ENCODE measurements at places on chromosomes 4 and X. TPM values are rescaled to one million over a fixed set of nuclear protein-coding genes. Genes with fewer than 3 reads are reported as not detected.

DNA sequence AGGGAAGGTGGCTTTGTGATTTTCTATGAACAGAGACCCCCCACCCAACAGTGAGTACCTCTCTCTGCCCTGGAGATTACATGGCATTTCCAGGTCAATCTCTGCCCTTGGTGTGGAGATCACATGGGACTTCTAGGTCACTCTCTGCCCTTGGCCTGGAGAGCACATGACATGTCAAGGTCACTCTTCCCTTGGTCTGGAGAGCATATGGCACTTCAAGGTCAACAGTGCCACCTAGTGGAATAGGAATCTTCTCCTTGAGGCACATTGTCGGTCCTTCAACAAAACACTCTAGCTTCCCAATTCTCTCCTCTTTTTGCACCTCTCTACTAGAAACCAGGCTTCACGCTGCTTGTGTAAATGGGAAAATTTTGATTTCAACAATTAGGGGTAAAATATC, 66.2 kb upstream of the TACR3 start:
- no peak for DNase-seq

DNA sequence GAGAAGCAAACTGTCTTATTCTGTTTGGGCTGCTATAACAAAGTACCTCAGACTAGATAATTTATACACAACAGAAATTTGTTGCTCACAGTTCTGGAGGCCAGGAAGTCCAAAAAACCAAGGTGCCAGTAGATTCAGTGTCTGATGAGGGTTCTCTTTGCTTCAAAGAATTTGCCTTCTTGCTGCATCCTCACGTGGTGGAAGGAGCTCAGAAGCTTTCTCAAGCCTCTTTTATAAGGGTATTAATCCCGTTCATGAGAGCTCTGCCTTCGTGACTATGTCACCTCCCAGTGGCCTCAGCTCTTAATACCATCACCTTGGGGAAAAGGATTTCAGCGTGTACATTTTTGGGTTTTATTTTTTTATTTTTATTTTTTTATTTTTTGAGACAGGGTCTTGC, 20.1 kb downstream of the CA5B start:
- no peak for DNase-seq

DNA sequence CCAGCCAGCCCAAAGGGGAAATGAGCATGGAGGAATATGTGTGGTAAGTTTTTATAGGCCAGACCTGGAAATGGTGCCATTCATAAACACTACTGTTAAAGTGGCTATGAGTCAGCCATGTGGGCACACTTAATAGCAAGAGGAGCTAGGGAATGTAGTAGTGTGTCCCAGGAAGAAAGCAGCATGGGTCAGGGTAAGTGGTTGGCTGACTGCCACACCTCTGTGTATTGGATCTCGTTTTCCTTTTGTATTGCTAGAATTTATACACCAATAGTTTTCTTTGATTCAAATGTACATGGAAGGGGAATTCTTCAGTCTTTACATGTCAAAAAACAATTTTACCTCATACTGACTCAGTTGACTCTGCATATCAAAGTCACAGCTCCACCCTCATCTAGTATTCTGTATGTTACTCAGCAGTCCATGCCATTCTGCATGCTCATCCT, 22.9 kb upstream of the SGMS2 start:
- no peak for DNase-seq

DNA sequence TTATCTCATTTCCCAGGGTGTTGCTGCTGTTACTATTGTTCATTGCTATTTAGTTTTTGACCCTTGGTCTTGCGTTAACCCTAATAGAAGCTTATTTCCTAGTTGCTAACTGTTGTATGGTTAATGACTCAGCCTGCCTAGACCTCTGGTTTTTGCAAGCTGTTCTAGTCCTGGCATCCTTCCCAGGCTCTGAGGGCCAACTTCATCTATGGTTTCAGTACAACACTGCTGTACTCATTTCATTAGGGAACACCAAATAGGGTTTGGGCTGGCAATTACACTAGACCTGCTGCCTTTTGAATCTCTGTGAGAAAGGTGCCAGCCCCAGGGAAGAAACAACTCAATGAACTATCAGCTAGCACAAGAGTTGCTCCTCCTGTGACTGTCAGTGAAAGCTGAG, 59.6 kb downstream of the DCX start:
- peak; percentile 27 for DNase-seq

DNA sequence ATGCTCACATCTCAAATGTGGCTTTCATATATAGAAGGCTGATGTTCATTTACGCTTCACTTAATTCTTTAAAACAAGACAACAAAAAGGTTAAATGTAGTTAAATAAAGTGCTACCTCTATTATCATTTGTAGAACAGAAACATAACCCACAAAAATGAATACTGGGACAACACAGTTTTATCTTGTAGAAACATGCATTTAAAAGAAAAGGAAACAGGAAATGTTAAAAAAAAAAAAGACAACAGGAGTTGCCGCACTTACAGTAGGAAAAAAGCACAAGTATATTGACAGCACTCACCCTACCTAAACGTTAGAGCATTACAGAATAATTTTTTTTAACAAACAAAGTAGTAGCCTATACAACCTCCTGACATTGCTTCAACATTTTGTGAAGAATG, 4.8 kb downstream of the THOC2 start:
- DNase-seq = no peak

- DNase-seq = no peak
These were observed 40.9 kb downstream of the HMX1 start for GRCh38 chr4:8830611-8831200.

GRCh38 chrX:69000877-69001276, 164.4 kb downstream of the PJA1 start:
- DNase-seq = no peak

GRCh38 chr4:118753685-118754084, 68.5 kb downstream of the METTL14 start:
- DNase-seq = no peak

DNA sequence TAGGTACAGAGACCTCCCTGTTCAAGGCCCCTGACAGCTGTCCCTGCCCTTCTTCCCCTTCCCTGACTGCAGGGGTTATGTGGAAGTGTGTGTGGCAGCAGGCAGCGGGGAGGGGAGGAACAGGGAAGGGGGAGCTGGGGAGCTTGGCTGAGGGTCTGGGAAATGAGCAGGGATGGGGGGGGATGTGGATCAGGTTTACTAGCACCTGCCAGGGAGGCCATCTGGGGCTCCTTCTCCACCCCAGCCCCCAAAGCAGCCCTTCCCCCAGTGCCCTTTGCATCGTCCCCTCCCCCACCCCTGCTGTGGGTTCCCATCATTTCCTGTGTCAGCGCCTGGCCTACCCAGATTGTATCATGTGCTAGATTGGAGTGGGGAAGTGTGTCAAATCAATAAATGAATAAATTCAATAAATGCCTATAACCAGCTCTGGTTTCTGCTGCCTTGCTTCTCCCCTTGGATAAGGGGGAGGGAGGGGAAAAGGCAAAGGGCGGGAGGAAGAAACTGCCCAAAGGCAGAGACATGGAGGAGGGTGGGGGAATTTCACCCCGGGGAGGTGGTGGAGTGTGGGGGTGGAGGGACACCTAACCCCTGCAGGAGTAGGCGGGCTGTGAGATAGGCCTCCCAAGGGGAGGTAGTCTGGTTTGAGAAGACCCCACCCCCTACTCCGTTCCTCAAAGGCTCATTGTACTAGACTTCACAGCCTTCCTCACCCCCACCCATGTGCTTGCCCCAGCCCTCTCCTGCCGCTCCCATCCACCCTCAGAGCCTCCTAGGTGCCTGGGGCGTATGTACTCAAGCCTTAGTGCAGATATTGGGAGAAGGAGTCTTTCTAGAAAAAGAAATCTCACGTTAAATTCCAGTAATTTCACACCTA, 3.2 kb downstream of the CXorf65 start:
- no peak for DNase-seq

DNA sequence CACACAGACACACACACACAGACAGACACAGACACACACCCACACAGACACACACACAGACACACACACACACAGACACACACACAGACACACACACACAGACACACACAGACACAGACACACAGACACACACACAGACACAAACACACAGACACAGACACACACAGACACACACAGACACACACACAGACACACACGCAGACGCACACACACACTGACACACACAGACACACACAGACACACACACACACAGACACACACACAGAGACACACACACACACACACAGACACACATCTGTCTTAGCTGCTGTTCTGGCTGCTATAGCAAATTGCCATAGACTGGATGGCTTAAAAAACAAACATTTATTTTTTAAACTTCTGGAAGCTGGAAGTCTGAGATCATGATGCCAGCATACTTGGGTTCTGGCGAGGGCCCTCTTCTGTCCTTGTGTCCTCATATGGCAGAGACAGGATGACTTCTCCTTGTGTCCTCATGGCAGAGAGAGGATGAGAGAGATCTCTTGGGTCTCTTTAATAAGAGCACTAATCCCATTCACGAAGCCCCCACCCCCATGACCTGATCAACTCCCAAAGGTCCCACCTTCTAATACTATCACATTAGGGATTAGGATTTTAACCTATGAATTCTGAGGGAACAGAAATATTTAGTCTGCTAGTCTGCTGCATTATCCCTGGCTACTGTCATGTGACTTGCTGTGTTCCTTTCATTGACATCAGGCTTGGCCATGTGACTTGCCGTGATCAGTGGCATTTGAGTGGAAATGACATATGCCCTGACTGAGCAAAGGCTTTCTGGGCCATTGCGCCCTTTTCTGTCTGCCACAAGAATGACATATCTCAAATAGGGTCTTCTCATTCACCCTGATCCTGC, 32.7 kb upstream of the RASGEF1B start:
- no peak for DNase-seq

DNA sequence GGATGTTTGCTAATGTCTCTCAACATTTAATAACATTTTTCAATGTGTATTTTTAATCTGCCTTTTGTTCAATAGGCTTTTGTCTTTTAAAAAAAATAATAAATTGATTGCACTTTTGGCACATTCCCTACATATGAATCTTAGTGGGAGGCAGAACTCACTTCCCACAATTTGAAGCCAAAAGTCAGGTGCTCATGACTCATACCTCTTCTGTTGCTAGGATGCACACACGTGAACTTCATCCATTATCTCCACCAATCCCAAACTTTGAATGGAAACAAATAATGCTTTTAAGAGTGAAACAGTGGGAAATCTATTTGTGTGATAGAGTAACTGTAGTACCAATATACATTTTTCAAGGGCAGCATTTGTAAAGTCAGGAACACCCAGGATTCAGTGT, 260.5 kb downstream of the IQCM start:
- no peak for DNase-seq

- no peak for DNase-seq
These were observed 290.6 kb upstream of the GRID2 start for GRCh38 chr4:92012899-92013867.

- DNase-seq = no peak
These were observed 101.0 kb upstream of the HS3ST1 start for GRCh38 chr4:11529625-11530201.

DNA sequence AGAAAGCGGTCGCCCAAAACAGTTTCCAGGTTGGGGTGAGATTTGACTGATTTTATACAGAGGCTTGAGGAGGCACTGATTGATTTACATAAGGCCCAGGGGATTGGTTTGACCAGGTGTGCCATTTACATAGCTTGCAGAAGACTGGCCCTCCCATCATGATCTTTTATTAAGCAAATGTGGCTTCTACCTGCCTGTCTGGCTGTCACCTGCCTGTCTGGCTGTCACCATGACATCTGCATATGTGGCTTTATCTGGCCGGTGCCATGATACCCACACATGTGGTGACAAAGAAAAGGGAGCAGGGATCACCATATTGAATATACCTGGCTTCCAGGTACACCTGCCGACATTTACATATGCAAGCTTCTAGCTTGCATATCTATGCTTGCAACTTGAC, 17.0 kb upstream of the CDS1 start:
- DNase-seq = no peak

- no peak for DNase-seq
These were observed 18.6 kb downstream of the FGFRL1 start for GRCh38 chr4:1030031-1030430.

GRCh38 chr4:7687006-7687405, 252.3 kb upstream of the PSAPL1 start:
- peak; percentile 8 for DNase-seq

- peak; percentile 65 for DNase-seq
These were observed 28.5 kb upstream of the XG start for GRCh38 chrX:2723286-2723879.

DNA sequence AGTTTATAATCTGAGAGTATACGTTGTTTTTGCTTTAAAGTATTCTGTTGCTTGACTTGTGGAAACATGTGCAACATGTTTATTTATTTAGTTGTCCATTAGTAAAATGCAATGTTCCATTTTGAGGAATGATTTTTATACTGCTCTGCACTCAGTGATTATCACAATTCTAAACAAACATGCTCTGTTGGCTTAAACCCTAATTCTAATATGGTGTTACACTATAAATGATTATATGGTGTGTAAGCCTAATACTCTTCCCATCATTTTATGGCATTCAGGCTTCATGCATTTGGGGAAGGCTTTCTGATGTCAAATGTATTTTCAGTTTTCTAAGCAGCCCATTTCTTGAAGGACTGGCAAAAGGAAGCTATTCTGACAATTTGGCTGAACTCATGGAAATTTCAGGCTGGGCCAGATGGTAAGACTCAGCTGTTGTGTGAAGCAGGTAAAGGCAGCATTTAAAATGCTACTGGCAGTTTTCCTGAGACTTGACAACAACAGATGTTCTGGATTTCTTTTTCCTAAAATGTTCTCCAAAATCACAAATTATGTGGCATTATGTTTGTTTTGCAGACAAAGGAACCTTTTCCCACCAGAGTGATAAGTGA, 336.7 kb upstream of the GNPDA2 start:
- DNase-seq = no peak

- DNase-seq = no peak
These were observed 59.8 kb upstream of the LGI2 start for GRCh38 chr4:25090516-25090915.

DNA sequence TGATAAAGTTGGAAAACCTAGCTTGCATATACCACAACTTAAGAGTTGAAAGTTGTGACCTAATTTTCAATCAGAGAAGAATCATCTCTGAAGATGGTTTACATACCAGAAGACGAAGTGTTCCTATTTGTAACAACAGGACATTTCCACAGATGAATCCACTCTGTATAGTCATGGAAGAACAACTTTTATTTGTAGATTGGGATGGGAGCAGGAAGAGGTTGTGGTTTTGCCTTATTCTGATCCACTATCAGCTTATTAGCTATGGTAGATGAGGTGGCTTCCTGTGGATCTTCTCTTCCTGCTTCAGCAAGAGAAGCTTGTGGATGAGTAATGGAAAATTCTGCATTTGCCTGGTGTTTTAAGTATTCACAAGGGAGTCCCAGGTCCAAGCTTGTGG, 18.6 kb upstream of the SUPT20HL1 start:
- DNase-seq = no peak

DNA sequence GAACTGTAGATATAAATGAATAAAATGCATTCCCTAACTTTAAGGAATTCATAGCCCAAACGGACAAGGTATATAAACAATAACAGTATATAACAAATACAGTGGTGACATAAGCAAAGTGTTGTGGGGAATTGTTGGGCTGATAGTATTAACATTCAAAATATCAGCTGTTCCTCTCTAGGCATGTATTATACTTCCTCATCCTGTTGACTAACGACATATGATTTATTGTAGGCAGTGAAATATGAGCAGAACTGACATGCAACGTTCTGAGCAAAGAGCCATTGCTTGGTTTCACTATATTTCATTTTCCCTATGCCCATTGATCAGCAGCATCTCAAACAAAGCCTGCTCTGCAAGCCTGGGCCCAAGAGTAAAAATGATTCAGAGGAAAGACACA, 143.9 kb downstream of the PTCHD1 start:
- DNase-seq = no peak

DLG3 gene
- 11.5 TPM for total RNA-seq

KCNE5 gene
- not detected for total RNA-seq

ARHGAP36 gene
- not detected for total RNA-seq

COL4A5 gene
- 7.3 TPM for total RNA-seq

TEX13C gene
- not detected for total RNA-seq

FOXR2 gene
- total RNA-seq = not detected

CSAG3 gene
- not detected for total RNA-seq

ARSD gene
- total RNA-seq = 4.6 TPM
